Stimulated activated CD8-positive, alpha-beta memory T cell treated with anti-CD3 and anti-CD28 coated beads, Interleukin-4, amount 100 ng/mL, for 1 hour (primary cell): ENCODE measurements at places on chromosomes 6 and 20.
A peak's percentile ranks its signal among the peaks of the same experiment; 100 is the strongest.

GRCh38 chr20:22106308-22106938 is 401.0 kb downstream of the PAX1 start:
- DNase-seq, result no peak

- no peak for DNase-seq
Observed at GRCh38 chr6:55874316-55874715, 1.1 kb downstream of the BMP5 start.

DNA sequence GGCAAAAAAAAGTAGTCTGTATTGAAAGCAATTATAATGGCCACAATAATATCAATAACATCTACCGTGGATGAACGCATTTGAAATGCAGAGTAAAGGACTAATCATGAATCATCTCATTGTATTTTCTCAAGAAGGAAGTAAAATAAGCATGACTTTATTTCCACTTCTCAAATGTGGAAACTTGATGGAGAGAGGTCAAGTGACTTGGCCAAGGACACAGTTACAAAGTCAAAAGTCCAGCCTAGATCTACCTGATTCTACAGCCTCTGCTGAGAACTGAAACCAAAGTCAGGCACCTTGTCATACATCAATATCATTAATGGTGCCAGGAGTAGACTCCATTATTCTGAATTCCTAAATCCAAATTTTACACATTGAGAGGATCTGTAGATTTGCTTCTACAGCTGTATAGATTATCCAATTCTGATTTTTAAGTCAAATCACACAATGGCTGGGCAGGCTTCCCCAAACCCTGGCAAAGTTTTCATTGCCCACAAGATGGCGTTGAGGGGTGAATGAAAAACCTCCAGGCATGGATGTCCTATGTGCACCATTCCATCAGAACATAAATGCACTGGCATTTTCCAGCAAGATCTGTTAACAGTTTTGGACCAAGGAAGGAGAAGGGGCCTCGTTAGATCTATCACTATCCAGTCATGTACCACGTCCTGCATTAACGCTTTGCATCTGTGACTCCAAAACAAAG is 423.1 kb downstream of the MAFB start:
- no peak for DNase-seq

GRCh38 chr20:35583636-35584560 is 31.7 kb upstream of the SPAG4 start:
- DNase-seq, result no peak

DNA sequence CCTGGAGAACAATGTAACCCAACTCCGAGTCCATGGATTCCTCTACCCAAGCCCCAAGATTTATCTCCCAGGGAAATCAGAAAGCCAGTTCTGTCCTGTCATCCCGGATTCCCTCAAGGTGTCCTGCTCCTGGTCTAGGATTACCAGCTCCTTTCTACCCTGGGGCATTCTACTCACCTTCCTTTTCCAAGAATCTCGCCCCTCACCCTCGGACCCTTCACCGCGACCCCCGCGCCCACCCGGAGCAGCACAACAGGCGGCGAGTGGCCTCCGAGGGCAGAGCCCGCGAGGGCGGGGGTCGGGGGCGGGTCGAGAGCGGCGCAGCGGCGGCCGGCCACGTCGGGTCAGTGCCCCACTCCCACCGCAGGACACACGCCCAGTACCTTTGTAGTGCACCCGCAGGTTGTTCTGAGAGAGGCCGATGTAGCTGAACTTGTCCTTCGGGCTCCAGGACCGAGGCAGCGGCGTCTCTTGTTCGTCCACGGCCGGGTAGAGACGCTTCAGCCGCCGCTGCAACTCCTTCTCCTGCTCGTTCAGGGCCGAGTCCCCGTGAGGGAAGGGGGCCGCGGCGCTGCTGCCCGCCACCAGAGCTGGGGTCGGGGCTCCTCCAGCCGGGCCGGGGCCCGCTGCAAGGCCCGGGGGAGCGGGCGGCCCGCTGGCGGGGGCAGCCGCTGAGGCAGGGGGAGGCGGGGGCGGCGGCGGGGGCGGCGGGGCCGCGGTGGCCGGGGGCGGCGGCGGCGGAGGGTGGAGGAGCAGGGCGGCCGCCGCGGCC is 897 bp downstream of the RANBP9 start:
- no peak for DNase-seq

- no peak for DNase-seq
Observed at GRCh38 chr6:132686531-132686930, 27.3 kb downstream of the VNN1 start.

DNA sequence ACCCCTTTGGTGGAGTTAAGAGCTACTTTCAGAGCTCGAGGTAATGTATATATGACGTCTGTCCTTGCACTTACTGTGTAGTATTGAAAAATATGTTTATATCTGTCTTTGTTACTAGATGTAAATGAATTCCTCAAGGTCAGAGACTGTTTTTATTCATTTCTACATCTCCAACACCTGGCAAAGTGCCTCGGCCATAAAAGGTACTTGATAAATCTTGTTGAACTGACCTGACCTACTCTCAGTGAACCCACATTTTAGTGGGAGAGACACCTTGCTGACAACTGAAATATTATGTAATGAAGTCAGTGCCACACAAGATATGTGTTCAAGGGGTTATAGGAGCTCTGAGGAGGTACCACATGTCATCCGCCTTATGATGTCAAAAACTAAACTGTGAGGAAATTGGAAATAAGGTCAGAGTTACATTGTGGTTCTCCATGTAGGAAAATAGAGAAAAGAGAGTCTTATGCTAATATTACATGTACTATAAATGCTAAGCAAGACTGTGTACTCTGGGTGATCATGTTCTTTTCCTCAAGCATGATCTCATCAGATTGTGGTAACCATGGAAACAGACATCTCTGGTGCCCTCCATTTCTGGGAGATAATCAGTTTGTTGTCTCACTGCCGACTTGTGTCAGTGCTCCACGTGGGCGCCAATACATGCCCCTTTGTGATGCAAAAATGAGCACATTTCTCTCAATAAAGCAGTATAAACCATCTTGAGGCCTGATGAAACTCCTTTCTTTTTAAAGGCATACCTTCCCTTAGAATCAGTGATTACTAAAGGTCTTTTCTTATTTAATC is 5.7 kb upstream of the TMEM30A start:
- DNase-seq, result no peak

- DNase-seq, result no peak
Observed at GRCh38 chr20:47444584-47444983, 57.1 kb upstream of the NCOA3 start.

GRCh38 chr6:117266257-117267053 is 1.1 kb downstream of the VGLL2 start:
- DNase-seq, result no peak

- no peak for DNase-seq
Observed at GRCh38 chr20:53929399-53929798, 141.0 kb downstream of the BCAS1 start.

GRCh38 chr20:25686081-25687067 is 10.3 kb downstream of the ZNF337 start:
- no peak for DNase-seq

GRCh38 chr20:667351-668034 is 8.1 kb downstream of the SCRT2 start:
- DNase-seq, result peak; percentile 38

DNA sequence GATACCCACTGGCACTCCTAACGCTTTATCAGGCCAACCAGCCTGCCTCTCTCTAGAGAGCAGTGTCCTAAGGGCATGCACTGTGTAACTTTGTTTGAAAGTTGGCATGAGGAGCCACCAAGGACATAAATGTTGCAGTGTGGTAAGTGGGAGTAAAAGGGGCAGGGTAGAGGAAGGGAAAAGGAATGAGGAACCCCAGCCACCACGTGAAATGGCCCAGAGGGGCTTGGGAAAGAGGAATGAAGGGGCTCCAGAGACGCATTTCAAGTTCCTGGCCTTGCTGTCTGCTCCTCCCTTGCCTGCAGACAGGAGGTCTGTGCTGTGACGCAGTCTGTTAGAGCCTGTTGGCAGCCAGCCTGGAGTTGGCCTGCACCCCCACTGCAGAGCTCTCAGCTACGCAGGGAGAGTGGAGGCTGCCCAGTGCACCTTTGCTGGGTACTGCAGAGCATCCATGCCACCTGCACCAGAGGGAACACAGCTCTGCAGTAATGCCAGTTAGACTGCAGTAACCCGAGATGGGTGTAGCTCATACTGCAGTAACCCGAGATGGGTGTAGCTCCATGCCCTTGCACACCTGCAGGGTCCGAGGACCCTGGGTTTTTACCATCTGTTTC is 86.8 kb upstream of the SNAP25 start:
- DNase-seq, result no peak

GRCh38 chr6:46376562-46377061 is 114.6 kb downstream of the RCAN2 start:
- no peak for DNase-seq

GRCh38 chr20:62186887-62187866 is 4.3 kb downstream of the MTG2 start:
- DNase-seq, result no peak

DNA sequence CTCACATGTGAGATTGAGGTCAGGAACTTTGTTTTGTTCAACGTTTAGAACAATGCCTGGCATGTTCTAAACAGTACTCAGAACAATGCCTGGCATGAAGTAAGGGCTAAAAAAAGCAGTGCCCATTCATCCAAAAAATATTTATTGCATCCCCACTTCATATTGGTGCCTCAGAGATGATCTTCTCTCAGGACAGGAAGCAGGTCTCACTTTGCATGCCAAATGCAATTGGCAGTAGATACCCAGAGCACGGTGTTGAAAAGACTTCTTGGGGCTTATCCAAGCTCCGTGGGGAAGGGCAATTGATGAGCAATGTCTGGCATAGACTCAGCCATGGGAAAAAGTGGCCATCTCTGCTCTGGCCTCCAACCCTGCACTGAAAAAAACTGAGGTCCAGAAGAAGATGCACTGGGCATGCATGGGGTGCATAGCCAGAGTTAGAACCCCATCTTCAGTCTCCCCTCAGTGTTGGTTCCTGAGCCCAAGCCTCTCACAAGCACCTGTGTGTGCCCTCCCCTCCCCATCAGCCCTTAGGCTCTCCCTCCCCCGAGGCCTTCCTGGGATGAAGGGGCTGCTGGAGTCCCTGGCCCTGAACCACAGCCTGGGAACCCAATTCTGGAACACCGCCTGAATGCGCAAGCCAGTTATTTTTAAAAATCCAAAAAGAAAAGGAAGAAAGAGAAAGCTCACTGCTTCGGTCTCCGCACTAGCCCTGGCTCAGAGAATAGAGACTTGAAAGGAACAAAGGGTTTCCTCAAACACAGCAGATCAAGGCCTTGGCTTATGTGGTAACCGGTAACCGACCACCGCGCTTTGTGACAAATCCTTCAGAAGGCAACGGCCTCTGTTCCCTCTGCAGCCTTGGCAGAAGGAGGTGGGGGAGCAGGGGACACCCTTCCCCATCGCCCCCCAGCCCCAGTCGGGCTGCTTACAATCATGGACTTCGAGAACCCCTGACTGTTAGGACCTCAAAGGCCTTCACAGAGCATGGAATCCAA is 78.5 kb upstream of the SIRPA start:
- no peak for DNase-seq

DNA sequence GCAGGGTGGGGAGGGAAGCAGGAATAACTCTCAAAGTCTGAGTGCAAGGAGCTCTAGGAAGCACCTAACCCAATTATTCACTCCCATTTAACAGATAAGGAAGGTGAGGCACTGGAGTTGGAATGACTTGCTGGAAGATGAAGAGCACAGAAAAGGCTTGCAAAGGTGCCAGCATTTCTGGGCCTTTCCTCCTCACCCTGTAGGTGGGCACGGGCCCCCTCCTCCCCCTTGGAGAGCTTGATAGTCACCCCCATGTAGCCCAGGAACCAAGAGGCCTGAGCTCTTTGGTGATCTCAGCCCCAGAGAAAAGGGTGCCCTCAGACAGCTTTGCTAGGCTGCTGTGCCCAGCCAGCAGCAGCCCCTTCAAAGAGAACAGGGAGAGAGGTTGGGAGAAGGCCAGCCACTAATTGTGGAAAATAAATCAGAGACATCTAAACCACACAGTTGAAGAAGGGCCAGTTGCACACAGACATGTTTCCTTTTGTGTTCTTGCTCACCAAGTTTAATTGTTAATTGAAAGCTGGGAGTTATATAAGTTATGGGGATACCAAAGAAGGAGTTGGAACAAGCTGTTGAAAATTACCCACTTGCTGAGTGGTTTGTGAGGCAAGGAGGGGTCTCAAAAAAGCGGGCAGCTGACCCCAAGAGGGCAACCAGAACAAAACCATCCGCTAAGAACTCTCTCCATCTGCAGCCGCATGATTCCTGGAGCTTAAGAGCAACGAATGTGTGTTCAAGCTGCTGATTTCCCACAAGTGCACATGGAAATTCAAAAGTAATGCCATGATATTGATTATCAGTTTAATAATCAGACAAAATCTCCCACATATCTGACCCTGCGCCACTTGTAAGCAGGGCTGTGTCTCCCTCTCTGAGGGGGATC is 77.0 kb downstream of the MRPL14 start:
- DNase-seq, result no peak

- no peak for DNase-seq
Observed at GRCh38 chr6:15922510-15923250, 206.2 kb upstream of the MYLIP start.

DNA sequence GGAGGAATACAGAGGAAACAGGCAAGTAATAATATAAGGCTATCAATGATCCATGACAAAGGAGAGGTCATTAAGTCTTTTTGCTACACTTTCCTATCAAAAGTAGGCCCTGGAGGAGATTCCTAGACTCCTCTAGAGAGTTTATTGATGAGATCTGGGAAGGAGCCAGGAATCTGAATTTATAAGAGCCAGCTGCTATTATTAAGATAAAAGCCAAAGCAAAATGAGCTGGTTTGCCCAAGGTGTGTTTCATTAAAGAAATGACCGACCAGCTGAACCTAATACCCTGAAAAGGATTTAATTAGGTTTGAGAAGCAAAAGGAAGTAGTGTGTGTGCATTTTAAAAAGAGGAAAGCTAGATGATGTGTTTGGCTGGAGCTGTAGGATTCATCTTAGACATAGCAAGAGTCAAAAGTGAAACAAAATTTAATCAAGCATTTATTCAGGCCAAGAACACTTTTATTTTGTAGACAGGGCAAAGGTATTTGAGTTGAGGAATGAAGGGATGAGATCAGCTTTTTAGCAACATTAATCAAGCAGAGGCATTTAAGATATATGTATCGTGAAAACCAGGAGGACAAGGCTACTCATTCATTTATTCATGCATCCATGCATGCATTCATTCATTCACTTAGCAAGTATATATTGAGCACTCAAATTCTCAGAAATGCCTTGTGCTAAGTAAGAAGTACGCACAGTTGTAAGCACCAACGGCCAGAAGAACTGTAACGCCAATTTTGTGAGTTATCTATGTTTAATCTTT is 43.5 kb upstream of the SCAF8 start:
- no peak for DNase-seq

- peak; percentile 81 for DNase-seq
Observed at GRCh38 chr6:33585403-33586107, 5.5 kb upstream of the BAK1 start.
